ENCODE measurements at places on chromosomes 3 and 15.

DNA sequence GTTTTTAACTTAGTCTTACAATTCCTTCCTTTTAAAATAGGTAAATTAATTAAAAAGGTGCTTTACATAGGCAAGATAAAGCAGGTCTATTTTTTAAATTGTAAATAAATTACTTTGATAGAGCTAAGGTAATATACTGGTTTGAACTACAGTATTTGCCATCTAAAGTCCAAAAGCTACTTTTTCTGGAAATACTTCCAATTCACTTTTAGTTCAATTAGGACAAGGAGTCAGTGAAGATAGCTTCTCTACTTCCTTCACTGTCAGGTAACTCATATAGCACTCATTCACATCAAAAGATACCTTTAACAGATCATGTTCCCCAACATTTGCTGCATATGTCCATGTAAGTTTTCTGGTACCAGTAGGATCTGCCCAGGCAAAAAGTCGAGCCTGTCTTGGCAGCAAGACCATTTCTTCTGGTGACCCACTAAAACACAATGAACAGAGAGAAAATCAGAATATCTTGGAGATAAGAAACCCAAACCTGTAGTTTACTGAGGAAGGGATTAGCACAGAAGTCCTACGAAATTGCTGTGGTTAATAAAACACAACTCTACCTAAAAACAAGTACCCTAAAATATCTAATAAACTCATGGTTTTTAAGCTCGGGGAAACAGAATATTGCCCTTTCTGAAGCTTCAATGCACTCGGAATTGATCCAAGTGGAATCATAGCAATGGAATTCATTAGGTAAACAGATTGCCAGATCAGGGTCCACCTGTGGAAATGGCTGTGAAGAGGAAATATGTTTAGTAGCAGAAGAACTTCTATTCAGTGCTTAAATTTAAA is 153.1 kb downstream of the VPS13C start:
- no peak for DNase-seq

GRCh38 chr3:72950801-72951200 is 45.8 kb upstream of the PPP4R2 start:
- DNase-seq = no peak

DNA sequence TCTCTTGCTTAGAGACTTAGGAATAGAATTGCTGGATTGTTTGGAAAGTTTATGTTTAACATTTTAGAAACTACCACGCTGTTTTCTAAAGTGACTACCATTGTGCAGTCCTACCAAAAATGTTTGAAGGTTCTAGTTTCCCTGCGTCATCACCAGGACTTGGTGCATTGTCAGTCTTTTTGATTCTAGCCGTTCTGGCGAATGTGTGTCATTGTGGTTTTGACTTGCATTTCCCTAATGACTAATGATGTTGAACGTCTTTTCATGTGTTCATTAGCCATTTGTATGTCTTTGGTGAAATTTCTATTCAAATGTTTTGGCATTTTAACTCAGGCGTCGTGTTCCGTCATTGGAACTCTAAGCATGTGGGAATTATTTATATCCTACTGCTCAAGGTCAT is 58.0 kb downstream of the CHD2 start:
- no peak for DNase-seq

DNA sequence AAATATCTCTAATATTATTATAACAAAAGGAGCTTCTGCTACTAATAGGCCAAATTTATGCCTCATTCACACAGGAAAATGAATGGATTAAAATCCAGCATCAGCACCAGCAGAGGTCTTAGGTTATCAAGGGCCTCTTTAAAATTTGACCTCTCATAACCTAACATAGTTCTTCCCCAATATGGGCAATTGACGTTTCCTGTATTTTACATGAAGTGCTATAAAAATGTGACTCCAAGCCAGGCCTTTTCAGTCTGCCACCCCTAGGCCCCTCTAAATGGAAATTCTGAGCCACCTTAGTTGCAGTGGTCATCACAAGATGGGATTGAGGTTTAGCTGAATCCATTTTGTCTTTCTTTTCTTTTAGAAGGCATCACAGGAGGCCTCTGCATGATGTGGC is 70.1 kb downstream of the CASR start:
- DNase-seq = no peak

GRCh38 chr3:161156936-161157335 is 51.8 kb upstream of the B3GALNT1 start:
- DNase-seq = no peak

DNA sequence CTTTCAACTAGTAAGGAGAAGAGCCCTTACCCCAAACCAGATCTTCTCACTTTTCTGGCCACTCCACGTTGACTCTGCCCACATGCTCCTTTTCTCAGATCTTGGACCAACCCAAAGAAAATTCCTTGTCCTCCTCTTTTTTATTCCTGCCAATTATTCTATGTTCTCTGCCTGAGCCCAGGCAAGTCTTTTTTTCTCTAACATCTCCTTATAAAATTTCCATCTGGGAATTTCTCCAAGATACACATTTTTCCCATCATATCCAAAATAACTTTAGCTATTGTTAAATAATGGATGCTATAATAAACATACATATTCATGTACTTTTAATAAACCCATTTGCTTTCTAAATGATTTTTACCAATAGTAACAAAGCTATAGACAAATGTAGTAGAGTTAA is 726.0 kb upstream of the ZNF385D start:
- no peak for DNase-seq

- no peak for DNase-seq
Observed at GRCh38 chr3:60803216-60804173, 447.8 kb downstream of the FHIT start.

DNA sequence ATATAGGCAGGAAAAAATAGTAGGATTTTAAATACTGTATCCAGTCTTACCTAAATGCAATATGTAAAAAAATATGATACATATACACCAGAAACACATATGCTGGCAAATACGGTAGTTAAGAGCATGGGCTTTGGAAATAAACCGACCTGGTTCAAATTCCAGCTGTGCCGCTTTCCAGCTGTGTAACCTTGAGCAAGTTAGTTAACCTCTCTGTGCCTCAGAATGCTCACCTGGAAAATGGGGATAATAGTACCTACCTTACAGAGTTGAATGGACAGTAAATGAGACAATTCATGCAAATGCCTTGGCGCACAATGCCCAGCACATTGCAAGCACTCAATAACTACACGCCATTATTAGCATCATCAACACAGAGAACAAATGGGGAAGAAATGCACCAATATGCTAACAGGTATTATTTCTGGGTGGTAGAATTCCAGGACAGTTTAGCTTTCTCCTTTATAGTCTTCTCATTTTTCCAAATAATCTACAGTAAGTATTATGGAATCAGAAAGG is 50.6 kb downstream of the SUMF1 start:
- no peak for DNase-seq

- DNase-seq = no peak
Observed at GRCh38 chr3:197775317-197775716, 15.7 kb upstream of the LRCH3 start.

DNA sequence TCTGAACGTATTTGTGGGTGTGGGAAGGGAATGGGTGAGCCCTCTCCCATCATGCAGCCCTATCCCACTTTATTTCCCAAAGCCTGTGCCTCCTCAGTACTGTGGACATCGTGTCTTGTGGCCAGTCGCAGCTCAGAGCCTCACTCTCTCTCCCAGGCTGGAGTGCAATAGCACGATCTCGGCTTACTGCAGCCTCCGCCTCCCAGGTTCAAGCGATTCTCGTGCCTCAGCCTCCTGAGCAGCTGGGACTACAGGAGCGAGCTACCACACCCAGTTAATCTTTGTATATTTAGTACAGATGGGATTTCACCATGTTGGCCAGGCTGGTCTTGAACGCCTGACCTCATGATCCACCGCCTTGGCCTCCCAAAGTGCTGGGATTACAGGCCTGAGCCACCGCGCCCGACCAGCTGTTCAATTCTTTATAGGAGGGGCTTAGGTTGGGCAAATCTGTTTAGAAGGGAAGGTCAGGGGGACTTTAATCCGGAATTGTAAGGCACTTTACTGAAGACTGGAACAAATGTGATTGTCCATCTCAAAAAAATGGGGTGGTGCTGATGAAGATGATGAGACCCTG is 42.7 kb upstream of the BDH1 start:
- DNase-seq = no peak

- DNase-seq = no peak
Observed at GRCh38 chr3:123338620-123339061, 110.2 kb downstream of the ADCY5 start.

- DNase-seq = no peak
Observed at GRCh38 chr15:89494941-89495637, 1.3 kb downstream of the RHCG start.

DNA sequence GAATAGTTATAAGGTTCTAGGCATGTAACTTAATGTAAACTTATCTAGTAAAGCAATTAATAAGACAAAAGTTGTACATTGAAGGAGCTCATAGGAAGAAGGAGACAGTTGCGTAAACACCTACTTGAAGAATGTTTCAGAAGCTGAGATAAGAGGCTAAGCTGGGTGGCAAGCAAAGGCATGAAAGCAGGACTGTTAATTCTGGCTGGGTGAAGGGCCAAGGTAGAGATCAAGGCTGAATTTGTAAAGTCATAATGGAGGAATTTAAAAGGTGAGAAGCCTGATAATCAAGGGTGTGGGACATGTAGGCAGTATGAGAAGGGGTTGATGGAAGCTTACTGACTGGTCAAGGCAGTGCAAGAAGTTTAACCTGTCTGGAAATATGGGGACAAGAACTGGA is 80.4 kb upstream of the TGFBR2 start:
- no peak for DNase-seq

DNA sequence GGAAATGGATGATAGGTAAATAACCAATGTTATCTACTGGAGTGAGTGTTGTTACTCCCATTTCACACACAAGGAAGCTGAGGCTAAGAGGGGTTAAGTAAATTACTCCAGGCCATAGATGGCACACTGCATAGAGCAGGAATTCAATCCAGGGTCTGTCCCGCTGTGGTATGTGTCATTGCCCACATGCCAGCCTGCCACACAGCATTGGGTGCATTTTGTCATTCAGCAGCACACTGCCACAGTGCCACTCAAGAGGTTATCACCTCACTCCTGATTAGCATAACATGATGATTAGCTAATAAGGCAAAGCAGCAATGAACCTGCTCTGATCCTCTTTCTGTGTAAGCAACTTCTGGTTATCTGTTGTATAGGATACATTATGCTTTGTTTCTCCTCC is 157.4 kb upstream of the CTNNB1 start:
- no peak for DNase-seq

DNA sequence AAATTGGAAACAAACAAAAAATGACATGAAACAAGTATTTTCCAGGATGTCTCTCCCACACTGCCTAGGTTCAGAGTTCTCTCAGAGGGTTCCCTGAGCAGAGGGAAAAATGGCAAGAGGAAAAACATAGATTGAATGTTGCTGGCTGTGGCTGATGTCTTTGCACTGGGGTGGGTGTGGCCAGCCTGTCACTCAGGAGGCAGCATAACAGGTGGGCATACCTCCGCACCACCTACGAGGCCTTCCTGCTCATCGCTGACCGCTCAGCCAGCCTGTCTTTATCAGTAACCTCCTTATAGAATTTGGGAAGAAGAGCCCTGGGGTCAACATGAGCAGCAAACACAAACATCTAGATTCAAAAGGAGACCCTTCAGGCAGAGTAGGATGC is 216.6 kb upstream of the UMPS start:
- no peak for DNase-seq

DNA sequence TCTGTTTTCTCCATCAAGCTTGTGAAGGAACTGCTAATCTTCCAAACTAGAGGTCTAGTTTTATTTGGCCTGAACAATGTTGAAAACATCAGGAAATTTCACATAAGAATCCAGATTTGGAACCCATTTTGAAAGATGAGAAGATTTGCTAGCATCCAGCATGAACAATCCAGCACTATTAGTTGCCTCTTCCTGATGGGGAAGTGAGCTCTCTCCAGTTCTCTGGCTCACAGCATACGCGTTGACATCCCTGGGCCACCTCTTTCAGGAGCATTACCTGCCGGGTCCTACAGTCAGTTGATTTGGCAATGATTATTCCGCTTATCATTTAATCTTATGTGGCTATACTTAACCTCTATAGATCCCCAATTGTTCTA is 10.9 kb downstream of the GPR87 start:
- no peak for DNase-seq

DNA sequence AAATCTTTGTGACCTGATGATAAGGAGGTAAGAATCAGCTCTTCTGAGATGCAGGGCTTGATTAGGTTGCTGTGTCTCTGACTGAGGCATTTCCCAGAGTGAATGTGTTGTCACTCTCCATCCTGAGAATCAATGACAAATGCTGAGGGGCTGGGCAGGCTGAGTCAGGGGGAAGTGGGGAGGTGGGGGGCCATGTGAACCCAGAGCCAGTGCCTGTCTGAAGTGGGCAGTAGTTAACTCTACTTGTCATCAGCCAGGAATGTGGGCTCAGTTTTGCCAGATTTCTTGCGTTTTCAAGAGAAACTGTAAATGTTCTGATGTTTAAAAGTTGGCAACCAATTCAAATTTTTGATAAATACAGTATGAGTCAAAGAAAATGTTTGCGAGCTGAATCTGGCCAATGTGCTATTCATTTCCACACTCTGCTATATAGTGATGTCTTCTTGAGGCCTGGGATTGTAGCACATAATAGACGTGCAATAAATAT is 3.1 kb upstream of the BNC1 start:
- DNase-seq = peak; percentile 75

DNA sequence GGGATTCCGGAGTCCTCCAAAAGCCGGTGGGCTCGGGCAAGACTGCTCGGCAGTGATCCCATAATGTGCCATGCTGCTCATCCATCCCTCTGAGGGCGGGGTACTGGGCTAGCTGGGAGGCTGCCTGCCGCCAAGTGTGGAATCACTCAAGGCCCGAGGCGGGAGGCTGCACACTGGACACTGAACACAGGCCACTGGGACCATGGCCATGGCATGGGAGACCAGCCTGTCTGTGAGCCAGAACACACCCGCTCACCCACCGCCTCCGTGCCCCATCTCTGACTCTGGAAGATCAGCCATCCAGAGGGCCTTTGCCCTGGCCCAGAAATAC is 1.4 kb downstream of the C3orf22 start:
- no peak for DNase-seq

- DNase-seq = no peak
Observed at GRCh38 chr3:119893769-119894168, 111.9 kb downstream of the NR1I2 start.

GRCh38 chr3:9787714-9788113 is 4.6 kb downstream of the TADA3 start:
- no peak for DNase-seq

Data from AG08396 (cell line).